Activated CD4-positive, alpha-beta T cell treated with anti-CD3 and anti-CD28 coated beads for 1 hour (primary cell): ENCODE measurements at places on chromosomes 6 and 20.

GRCh38 chr6:41937861-41938574 is 3.6 kb downstream of the CCND3 start:
- DNase-seq: no peak

DNA sequence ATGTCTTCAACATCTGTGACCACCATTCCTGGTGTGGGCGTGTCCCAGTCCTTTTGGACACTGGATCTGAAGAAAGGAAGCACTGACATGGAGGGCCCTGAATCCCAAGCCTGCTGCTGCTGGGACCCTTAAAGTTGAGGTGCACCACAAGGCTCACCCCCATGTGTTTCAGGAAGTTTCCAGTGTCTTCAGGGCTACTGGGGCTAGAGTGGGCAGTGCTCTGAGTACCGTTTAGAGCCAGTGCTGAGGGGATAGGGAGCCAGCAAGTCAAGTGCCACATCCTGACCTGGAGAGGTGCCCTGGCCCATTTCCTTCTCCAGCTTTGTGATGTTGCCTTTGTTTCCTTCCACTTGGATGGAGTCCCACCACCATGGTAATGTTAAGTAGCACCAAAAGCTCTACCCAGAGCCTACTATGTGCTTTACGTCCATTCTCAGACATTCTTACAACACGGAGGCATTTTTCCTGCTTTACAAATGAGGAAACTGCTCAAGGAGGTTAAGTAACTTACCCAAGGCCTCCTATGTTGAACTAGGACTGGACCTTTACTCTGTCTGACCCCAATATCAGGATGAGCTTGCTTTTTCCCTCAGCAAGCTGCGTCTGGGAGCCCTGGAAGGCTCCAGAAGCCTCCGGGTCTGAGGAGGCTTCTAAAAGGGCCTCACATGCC is 552 bp upstream of the DEF6 start:
- DNase-seq: no peak

DNA sequence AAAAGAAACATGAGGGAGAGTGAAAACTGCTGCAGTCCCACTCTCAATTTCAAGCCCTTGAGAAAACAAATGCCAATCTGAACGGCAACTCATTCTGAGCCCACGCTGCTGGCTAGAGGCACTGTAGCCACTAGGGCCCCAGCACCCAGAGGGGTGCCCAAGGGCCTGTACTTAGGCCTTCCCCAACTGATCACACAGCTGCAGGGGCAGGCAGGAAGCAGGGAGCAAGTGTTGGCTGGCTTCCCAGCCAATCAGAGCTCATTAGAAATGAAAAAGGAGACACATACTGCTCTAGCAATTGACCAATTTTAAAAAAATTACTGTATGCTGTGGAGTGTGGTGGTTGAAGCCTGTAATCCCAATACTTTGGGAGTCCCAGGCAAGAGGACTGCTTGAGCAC is 3.7 kb upstream of the BEND3 start:
- no peak for DNase-seq

- no peak for DNase-seq
These were observed 1.5 kb downstream of the HLA-DQA1 start for GRCh38 chr6:32638532-32639219.

GRCh38 chr6:115194981-115195638 is 852.3 kb upstream of the HS3ST5 start:
- no peak for DNase-seq

- DNase-seq: peak; percentile 15
These were observed 24.2 kb downstream of the ZNF311 start for GRCh38 chr6:28980852-28981430.

- DNase-seq: no peak
These were observed 8.0 kb downstream of the PAX1 start for GRCh38 chr20:21713470-21713869.

GRCh38 chr20:50498071-50498776 is 12.0 kb upstream of the PTPN1 start:
- DNase-seq: no peak

GRCh38 chr6:135212935-135213334 is 31.8 kb downstream of the MYB start:
- no peak for DNase-seq

- no peak for DNase-seq
These were observed 1184.4 kb upstream of the ADGRB3 start for GRCh38 chr6:67450641-67451040.

- DNase-seq: no peak
These were observed 89.8 kb downstream of the TOX2 start for GRCh38 chr20:44004306-44004915.

- no peak for DNase-seq
These were observed 6.1 kb upstream of the ZNF831 start for GRCh38 chr20:59157531-59157930.

- no peak for DNase-seq
These were observed 25.5 kb downstream of the ENTPD6 start for GRCh38 chr20:25220810-25221591.

DNA sequence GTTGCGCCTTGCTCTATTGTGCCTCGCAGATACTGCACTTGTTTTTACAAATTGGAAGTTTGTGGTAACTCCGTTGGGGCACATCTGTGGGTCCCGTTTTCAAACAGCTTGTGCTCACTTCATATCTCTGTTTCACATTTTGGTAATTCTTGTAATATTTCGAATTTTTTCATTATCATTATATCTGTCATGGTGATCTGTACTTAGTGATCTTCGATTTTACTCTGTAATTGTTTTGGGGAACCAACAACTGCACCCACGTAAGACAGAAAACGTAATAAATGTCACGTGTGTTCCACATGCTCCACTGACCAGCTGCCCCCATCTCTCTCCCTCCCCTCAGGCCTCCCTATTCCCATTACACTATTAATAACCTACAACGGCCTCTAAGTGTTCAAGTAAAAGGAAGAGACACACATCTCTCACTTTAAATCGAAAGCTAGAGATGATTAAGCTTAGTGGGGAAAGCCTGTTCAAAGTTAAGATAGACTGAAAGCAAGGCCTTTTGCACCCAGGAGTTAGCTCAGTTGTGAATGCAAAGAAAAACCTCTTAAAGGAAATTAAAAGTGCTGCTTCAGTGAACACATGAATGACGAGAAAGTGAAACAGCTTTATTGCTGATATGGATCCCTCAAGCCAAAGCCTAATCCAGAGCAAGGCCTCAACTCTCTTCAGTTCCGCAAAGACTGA is 26.9 kb downstream of the TTLL2 start:
- no peak for DNase-seq

GRCh38 chr6:3314621-3315467 is 56.1 kb downstream of the PSMG4 start:
- DNase-seq: no peak

DNA sequence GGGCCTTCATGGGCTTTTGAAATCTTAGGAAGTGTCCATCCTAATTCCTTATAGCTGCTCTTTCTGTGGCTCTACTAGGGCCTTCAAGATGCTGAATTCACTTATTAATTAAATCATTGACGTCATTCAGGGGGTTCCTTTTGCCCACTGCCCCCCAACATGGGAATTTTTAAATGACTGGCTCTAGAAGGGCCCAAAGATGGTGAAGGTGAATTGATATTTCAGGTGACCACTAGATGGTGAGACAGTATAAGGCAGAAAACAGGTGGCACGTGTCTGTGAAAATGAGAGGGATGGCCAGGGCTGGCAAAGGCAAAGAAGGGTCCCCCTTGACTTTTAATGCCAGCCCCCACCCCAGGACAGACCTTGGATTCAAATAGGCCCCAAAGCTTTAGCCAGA is 11.8 kb downstream of the GNAS start:
- DNase-seq: no peak

DNA sequence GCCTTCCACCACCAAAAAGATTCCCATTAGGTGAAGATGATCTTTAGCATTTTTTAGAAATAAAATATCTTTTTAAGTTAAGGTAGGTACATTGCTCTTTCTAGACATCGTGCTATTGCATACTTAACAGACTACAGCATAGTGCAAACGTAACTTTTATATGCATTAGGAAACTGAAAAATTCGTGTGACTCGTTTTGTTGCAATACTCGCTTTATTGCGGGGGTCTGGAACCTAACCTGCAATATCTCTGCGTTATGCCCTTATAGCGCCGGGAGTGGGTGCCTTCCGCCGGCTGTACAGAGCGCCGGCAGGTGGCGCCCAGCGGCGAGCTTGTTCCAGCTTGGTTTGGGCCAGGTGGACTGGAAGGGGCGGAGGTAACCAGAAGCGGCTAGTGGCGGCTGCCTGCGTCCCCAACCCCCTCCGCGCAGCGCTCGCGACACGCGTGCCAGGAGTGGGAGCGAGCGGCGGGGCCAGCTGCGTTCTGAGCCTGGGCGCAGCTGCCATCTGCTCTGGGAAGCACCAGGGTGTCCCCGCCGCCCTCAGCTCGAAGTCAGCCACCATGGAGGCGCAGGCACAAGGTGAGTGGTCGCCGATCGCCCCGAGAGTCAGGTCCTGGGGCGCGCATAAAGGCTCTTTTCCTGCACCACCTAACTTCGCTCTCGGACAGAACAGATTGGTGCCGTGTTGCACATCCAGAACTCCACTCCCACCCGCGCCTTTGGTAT is at the start of gene TPD52L1:
Gene TPD52L1 (plus strand): TSS at position 383 of the 727 bp plus-strand sequence. CDS start 179 bp downstream, at position 562.
- peak; percentile 40 for DNase-seq

GRCh38 chr20:41318271-41318649 is 729 bp upstream of the ZHX3 start:
- DNase-seq: no peak

DNA sequence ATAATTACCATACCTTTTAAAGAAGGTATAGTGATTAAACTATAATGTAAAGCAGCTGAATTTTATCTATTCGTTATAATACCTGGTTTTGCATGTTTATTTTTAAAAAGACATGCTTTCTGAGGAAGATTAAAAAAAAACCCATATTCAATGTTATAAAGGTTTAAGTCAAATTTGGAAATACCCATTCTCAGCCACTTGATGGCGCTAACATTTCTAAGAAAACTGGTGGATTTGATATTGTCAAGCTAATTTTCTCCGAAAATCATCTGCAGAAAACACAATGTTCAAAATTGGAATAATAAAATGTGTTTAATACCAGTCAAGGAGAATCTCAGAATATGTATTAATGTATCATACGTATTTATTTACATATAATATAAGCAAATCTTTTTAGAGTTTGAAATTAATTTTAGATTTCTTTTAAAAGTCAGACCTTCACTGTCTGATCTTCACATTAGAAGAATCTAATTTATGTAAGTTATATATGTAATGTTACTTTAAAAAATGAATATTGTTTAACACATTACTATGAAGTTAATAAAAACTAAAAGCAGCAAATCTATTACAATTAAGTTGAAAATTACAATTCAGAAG is 35.0 kb downstream of the SHPRH start:
- DNase-seq: no peak

GRCh38 chr20:20196610-20197009 is 144.3 kb downstream of the CFAP61 start:
- DNase-seq: no peak

GRCh38 chr6:33061987-33062386 is 11.5 kb downstream of the HLA-DPA1 start:
- no peak for DNase-seq

- no peak for DNase-seq
These were observed 17.6 kb downstream of the MCUR1 start for GRCh38 chr6:13796781-13797180.

DNA sequence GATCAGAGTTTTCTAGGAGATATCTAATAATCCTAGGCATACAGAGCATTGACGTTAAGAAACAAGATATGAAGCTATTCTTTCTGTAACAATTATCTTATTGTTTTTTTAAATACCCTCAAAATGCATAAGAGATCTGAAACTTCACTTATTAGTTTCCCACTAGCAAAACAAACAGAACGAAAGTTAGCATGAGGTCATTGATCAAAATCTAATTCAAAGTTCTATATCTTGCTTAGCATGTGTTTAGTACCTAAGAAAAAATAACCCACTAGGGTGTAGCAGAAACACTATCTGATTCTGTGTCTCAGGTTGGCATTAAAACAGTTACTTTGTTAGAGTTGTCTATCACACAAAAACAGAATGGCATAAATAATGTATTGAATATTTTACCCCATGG is 1288.4 kb downstream of the EPHA7 start:
- DNase-seq: no peak

DNA sequence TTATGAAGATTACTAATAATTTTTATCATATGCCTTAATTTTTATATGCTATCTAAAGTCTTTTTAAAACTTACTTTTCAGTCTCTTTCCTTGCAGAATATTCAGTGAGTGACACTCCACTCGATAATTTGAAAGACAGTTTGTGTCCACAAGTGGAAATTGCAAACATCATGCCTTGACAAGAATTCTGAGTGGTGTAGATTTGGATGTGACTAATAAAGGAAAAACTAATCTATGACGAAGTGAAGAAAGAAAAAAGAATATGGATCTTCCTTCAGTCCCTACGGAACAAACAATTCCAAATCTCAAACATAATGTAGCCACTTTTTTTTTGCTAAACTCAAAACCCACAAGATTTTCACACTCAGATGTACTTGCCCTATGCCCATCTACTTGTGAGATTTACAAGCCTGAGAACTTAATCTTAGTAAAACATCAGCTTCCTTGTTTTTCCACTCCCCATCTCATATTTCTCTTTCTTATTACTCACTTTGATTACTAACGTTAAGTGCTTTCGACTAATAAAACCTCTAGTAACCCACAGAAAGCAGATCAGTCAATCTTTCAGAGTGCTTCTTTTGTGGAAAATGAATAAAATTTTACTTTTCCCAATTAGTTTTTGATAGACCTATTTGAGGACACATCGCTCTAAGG is 1155.8 kb downstream of the GRIK2 start:
- DNase-seq: no peak

GRCh38 chr6:109349419-109349987 is 32.8 kb downstream of the CD164 start:
- DNase-seq: no peak

DNA sequence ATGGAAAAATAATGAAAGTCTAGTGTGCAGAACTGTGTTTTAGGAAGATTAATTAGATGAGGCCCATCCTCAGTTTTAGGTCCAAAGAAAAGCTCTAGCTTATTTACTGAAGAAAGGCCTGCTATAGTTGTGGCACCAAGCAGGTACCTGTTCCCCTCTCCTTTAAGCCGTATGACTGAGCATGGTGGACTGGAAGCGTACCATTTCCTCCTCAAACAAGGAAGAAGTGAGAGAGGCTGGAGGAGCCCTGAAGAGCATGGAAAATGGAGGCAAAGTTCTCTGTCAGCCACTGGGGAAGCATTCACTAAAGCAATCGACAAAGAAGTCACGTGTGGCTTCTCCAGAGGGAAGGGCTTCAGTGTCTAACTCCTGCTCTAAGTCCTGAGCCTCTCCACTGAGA is 100.2 kb downstream of the MAN1A1 start:
- no peak for DNase-seq

- DNase-seq: no peak
These were observed 25.6 kb upstream of the IL17A start for GRCh38 chr6:52160472-52161104.

DNA sequence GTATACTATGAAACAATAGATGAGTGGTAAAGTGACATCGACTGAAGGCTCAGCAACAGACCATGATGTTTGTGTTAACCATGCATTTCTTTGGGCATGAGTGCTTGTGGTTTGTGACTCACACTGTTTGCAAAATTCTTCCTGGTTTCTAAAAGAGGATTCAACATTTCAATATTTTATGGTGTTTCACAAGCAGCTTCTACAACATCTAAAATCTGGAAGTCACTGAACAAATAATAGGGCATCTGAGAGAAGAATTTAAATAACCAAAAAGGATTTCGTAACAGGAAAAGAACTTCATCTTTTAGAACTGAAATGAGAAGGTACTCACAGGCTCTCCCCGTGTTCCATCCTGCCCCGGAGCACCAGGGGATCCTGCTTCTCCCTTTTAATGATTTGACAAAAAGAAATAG is 146.2 kb downstream of the COL21A1 start:
- DNase-seq: no peak

GRCh38 chr6:42366999-42367352 is 84.8 kb downstream of the TRERF1 start:
- DNase-seq: no peak
